ENCODE measurements at places on chromosomes 16 and 17. TPM values are rescaled to one million over a fixed set of nuclear protein-coding genes. Genes with fewer than 3 reads are reported as not detected.

Gene SULT1A4
- total RNA-seq, result 1.3 TPM

Gene LRRC46
- total RNA-seq, result not detected

Gene CTRB1
- total RNA-seq, result not detected

Gene TXNDC11
- total RNA-seq, result 24.0 TPM

Gene ARHGAP44
- total RNA-seq, result 2.3 TPM

Gene PTX4
- total RNA-seq, result not detected

Gene CIBAR2
- not detected for total RNA-seq

Gene SNAI3
- not detected for total RNA-seq

Gene FBXW10
- total RNA-seq, result not detected

Gene EPX
- not detected for total RNA-seq

Measured in fibroblast of the aortic adventitia (primary cell).